ENCODE measurements at places on chromosomes 4 and X.

DNA sequence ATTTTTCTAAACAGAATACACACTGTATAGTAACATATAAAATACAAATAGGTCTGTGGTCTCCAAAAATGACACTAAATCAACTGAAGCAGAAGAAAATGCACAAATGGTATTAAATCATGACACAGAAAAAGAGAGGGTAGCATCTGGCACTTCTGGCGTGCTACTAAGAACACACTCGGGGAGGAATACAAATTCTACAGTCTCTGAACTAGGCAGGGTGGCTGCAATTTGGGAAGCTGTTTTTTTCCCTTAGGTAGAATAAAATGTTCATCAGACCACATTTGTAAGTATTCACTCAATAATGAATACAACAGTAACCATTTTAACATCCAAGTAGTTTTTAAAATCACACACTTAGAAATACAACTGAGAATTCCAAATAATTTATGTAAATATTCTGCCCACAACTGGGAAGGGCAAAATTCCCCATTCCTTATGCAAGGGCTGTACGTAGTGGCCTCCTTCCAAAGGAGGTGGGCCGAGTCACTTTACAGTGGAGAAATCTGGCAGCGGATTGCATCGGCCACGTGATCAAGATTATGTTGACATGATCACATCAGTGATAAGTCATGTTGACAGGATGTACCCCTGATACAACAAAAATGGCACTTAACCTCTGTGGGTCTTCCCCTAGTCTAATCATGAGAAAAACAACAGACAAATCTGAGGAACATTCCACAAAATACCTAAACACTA lies 101.1 kb downstream of the TSPAN5 start:
- DNase-seq: no peak

- no peak for DNase-seq
Measured at GRCh38 chr4:1002631-1003251, 8.7 kb upstream of the FGFRL1 start.

DNA sequence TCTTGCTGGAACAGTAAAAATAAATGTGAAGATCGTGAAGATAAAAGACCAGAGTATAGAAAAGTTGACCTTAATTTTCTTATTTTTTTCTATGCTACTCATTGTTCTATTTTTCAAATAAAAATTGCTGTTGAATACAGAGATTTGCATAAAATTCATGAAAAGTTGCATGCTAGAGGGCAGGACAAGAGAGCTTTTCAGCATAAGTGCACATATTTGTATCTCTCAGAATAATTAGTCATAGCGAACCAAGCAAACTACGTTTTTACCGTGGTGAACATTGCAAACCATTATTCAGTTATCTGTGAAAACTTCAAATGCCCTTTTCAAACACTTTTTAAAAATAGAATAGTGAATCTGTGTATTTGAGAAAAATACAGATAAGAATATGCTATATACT lies 26.4 kb upstream of the AFF2 start:
- no peak for DNase-seq

DNA sequence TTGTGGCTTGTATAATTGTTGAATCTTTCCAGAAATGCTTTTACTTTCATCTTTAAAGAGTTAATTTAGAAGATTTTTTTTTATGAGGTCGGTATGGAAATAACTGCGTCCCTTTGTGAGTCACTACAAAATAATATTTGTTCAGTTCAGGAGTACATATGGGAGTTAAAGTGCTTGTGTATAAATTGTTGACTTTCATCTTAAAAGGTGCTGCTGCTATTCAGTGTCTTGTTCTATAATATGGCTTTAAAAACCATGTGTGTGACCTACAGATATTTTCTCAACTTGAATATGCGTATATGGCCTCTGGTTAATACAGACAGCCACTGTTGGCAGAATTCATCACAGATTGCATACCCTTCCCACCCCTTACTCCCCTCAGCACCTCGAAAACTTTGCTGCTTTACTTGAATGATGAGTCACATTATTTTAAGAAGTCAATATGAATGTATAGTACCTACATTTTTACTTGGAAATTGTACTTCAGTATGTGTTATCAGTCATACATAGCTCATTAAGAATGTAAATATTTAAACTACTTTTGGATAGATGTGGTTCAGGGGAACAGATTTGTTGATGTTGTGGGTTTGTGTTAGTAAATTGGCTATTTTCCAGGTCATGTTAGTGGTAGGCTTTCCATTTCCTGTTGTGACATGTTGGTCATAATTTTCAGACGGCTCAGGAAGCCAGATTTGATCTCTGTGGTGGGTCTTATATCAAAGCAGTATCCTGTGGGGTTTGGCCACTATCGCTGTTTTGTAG lies 1.5 kb downstream of the CLCN3 start:
- peak; percentile 40 for DNase-seq
